Hippocampal formation (tissue), 2 donors: ENCODE measurements at places on chromosomes 13 and 19.

DNA sequence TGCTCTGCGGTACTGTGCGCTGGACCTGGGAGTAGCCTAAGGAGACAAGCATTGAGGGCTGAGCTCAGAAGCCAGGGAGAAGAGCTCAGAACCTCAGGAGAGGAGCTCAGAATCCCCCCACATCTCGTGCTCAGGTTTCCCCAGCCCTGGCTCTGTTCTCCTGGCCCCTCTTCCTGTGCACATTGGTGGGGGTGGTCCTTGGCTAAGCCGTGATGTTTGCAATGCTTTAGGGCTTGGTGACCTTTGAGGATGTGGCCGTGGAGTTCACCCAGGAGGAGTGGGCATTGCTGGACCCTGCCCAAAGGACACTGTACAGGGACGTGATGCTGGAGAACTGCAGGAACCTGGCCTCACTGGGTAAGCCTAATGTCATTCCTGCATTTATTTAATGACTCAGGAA lies 6.6 kb downstream of the ZNF557 start:
- no peak for DNase-seq

- DNase-seq, result no peak
Measured at GRCh38 chr19:40553885-40554857, 22.5 kb upstream of the SHKBP1 start.

GRCh38 chr19:7900931-7901330 lies 2.7 kb upstream of the MAP2K7 start:
- DNase-seq, result no peak

DNA sequence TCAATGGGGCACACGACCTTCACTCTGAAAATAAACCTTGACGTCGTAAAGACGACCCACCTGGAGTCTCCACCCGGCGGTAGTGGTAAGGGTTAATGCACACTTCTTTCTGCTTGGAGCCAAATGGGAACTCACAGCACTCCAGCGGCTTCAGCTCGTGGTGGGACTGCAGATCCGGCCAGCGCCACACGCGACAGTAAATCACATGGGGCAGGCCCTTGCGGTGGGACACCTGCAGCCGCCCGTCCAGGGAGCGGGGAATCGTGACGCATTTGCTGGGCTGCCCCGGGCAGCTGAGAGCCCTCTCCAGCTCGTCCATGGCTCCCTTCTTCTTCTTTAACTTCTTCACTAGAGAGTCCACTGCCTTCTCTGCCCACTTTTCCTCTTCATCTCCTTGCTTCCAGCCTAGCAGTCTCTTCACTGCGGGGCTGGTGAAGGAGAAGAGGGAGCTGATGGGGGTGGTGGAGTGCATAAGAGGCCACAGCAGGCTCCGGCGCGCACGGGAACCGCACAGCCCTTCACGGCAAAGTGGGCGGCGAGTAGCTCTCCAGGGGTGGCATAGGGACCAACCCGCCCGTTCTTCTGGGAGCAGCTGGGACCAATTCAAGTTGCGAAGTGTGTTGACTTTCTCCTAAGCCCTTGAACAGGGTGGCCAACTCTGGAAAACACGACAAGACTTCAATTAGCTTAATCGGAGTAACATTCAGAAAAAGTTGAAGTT lies 40.7 kb downstream of the SMAD9 start:
- no peak for DNase-seq

GRCh38 chr13:99501848-99502301 lies 603 bp downstream of the TM9SF2 start:
- no peak for DNase-seq

GRCh38 chr13:36154567-36155291 lies 23.5 kb upstream of the DCLK1 start:
- DNase-seq, result no peak

- DNase-seq, result no peak
Measured at GRCh38 chr13:75881109-75881775, 245.1 kb downstream of the LMO7 start.

DNA sequence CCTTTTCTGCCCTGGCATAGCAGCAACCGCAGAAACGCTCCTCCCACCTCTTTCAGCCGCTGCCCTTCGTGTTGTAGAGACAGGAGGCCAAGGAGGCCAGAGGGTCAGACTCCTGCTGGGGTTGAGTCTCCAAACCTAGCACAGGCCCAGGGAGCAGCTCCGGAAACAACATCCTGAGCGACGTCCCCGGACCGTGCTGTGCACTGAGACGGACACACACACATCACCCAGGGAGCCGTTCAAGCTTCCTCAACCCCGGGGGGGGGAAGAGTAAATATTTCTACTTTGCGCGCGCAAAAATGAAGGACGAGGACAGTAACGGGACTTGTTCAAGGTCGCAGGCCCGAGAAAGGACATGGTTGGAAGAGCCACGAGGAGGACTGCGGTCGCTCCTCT lies 657 bp downstream of the ZNF550 start:
- DNase-seq, result no peak

GRCh38 chr13:93039131-93039530 lies 187.5 kb upstream of the GPC6 start:
- DNase-seq, result no peak

- DNase-seq, result no peak
Measured at GRCh38 chr19:47430041-47430802, 10.9 kb upstream of the MEIS3 start.

- no peak for DNase-seq
Measured at GRCh38 chr19:31127134-31127967, 221.9 kb downstream of the TSHZ3 start.

GRCh38 chr13:48930918-48931317 lies 44.8 kb upstream of the FNDC3A start:
- no peak for DNase-seq

DNA sequence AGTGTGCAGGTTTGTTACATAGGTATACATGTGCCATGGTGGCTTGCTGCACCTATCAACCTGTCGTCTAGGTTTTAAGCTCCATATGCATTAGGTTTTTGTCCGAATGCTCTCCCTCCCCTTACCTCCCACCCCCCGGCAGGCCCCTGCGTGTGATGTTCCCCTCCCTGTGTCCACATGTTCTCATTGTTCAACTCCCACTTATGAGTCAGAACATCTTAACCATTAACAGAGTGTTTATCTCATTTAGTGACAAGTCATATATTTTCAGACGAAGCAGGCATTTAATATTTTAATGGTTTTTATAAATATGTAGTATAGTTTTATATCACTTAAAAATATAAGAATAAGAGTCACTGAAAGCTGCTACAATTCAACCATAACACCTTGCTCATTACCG lies 780.5 kb upstream of the ARGLU1 start:
- DNase-seq, result no peak

DNA sequence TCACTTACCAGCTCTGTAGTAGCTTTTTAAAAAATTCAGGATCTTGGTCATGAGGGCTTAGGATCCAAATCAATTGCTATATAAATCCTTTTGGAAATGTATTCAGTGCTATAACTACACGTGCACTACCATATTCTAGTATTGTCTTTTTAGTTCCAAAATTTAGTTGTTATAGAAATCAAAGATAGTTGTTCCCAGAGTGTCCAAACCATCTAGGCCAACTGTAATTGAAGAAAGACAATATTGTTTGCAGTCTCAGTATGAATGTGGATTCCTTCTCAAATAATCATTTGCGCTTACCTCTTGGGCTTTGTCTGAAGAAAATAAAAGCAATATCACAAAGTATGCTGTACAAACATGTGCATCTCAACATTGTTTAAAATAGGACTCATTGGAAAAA lies 184.1 kb upstream of the EDNRB start:
- no peak for DNase-seq

DNA sequence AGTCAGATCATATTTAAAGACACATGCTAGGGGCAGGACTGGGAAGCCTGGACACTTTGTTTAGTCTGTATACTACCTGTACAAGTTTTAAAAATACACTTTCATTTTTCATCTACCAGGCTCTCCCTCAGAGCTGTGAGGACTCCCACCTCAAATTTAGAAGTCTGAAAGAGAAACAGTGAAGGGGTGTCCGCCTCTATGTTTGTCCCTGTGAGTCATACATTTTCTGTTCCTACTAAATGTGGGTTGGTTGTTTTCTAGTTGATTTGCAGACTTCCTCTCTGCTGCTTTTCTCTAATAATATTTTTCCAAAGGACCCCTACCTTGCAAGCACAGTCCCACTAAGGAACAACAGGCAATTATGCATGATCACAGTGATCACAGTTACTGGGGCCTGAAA lies 110.5 kb downstream of the ENOX1 start:
- DNase-seq, result no peak

DNA sequence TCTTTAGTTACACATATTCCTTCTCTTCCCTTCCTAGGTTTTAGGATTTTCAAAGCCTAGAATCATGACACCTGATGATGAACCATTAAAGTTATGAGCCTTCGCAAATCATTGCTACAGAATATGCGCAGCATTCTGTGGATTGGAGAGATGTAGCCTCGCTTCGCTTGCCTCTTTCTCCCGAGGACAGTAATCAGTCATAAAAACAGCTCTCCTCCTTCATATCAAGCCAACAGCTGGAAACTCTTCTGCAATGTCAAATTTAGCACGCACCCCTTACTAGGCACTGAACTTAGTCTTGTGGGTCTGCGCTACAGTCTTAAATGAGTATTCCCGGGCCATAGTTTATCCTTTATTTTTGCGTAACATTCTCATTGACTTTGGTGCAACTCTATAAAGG lies 79.6 kb downstream of the DACH1 start:
- DNase-seq, result no peak

DNA sequence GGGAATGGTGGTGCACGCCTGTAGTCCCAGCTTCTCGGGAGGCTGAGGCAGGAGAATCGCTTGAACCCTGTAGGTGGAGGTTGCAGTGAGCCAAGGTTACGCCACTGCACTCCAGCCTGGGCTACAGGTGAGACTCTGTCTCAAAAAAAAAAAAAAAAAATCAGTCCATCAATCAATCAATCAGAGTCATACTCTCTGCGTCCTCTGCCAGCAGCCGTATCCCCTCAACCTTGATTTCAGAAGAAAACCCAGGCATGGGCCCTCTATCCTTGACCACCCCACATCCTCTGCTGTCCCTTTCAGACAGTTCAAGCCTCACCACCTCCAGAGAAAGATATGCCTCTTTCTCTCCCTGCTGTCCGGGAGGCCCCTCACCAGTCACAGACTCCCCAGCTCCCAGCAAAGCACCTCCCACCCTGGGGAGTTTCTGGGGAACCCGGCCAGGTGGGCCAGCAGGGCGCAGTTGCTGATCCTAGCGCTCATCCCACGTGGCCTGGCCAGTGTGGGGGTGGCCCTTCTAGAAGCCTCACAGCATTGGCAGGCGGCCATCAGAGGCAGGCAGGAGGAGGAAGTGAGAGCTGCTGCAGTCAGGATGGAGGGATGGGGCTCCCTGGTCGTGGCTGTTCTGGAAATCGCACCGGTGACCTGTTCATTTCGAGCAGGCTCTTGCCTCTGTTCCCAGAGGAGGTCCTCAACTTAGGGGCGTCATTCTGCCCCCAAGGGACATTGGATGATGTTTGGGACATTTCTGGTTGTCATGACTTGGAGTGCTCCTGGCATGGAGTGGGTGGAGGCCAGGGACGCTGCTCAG lies 10.2 kb upstream of the JSRP1 start:
- DNase-seq, result peak; percentile 62

DNA sequence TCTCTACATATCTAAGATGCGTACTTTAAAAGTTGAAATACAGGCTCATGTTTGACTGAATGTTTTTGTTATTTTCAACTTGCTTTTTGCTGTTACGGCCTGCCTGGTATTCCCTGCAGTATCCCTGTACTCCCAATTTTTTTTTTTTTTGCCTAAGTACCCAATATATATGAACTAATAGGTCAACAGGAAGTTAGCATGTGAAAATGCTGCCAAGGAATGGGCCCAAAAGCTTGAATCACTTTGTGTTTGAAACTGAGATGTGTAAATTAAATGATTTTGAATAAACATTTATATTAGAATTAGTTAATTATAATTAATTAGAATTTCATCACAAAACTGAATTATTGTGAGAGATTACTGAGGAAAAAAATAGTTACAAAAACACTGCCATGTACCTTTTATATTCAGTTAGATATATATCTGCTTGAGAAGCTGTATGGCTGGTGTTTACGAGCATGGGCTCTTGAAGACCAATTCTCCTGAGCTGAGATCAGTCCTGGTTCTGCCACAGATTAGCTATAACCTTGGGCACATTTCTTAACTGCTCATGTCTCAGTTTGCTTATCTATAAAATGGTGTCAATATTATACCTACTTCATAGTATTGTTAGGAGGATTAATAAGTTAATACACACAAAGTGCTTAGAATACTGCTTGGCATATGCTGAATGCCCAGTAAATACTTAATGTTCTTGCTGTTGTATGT lies 16.0 kb downstream of the TDRD3 start:
- no peak for DNase-seq

GRCh38 chr19:6210721-6211600 lies 68.8 kb downstream of the MLLT1 start:
- no peak for DNase-seq

- no peak for DNase-seq
Measured at GRCh38 chr19:1275976-1276627, 772 bp downstream of the FAM174C start.

DNA sequence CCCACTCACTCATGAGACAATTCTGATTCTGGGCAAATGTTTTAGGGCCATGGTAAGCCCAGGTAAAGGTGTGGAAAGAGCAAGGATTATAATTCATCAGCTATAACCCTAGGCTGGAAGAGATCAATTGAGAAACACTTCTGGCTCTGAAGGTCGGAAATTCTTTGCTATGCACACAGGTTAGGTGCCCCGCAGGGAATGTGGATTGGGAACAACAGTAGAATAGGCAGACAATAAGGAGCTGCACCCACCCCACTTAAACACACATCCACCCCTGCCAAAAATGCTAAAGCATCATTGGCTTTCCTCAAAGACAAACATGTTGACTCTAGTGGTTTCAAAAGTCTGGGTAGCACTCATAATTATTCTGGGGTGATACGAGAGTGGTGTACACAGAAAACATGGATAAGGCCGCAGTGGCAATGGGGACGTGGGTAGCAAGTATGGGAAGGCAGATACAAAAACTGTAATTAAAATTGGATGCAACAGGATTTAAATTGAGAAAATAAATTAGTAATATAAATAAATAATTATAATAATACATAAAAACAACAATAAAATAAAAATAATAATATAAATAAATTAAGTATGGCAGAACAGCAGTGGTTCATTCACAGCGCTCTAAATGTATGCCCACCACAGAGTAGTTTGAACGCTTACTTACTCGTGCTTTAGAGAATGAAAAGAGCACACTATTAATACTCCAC lies 8.6 kb downstream of the EFNB2 start:
- DNase-seq, result no peak

GRCh38 chr13:75541287-75541686 lies 3.6 kb upstream of the COMMD6 start:
- no peak for DNase-seq

DNA sequence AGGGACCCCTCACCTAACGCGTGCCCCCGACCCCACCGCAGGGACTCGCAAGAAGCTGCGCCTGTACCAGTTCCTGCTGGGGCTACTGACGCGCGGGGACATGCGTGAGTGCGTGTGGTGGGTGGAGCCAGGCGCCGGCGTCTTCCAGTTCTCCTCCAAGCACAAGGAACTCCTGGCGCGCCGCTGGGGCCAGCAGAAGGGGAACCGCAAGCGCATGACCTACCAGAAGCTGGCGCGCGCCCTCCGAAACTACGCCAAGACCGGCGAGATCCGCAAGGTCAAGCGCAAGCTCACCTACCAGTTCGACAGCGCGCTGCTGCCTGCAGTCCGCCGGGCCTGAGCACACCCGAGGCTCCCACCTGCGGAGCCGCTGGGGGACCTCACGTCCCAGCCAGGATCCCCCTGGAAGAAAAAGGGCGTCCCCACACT lies 4.7 kb upstream of the MYBPC2 start:
- DNase-seq, result peak; percentile 50
